Mucosa of descending colon (tissue), 3 donors: ENCODE measurements at places on chromosomes 5 and 9.

DNA sequence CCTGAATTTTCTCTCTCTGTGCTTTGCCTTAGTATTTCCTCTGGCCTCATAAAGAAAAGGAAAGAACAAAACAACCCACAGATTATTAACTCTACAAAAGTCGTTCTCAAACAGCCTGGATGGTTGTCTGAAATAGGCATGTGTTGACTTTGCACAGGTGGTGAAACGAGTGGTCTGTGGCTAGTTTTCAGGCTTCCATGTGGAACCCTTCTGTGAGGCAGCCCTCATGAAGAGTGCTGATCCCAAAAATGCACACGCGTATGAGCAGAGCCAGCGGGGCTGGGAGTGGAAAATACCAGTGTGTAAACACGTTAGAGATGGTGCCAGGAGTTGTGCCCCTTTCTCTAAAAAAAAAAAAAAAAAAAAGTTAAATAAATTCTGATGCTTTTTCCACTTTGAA lies 4.9 kb upstream of the PSAT1 start:
- no peak for DNase-seq

- no peak for DNase-seq
Measured at GRCh38 chr5:107889387-107889786, 218.7 kb upstream of the EFNA5 start.

GRCh38 chr5:112713206-112713605 lies 24.5 kb upstream of the APC start:
- DNase-seq, result no peak

DNA sequence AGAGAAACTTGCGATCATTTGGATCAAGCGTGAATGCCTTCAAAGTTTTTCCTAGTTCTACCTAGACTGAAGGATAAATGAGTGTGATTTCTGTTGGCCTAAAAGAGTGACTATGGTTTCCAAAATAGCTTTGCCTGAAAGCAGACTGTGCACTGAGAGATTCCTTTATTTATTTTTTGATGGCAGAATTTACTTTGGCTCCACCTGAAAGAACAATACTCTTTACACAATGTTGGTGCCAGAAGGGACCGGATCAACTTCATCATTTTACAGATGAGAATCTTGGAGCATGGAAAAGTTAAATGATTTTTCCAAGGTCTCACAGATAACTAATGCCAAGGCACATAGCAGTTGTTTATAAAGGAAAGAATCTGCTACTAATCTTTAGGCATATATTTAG lies 199.6 kb downstream of the KCTD16 start:
- DNase-seq, result no peak

DNA sequence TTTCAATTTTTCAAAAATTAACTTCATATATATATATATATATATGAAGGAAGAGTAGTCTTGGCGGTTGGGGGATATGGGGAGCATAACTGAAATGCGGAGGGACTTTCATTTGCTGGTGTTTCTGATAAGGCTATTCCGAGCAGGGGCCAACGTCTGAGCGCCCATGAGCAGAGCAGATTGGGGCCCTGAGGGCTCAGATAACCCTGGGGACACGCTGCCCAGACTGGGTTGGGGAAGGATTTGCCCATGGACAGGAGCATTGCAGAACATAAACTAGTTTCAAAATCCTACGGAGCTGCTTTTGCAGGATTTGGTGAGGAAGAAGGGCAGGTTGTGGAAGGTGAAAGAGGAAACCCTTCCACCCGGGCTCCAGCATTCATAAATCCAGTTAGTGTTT lies 240.2 kb downstream of the IRX1 start:
- DNase-seq, result no peak

GRCh38 chr9:68493958-68494577 lies 46.6 kb downstream of the TMEM252 start:
- DNase-seq, result no peak

DNA sequence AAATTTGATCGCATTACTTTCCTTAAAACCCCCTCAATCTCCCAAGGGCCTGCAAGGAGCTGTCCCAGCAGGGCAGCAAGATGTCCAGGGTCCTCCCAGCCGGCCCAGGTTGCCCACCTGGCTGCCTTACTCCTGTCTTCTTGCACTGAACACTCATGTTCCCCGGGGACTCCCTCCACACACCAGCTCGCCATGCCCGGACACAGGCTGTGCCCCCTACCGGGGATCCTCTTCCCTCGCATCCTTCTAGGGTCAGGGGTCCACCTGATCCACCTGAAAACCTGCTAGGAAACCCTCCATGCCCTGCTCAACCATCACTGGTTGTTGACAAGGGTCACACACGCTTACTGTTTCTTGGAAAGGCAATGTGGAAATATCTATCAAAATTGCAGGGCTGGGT lies 172.0 kb upstream of the MSX2 start:
- DNase-seq, result no peak

GRCh38 chr5:10124287-10124686 lies 125.4 kb downstream of the ATPSCKMT start:
- no peak for DNase-seq

GRCh38 chr5:151660616-151661495 lies 25.9 kb downstream of the SPARC start:
- DNase-seq, result no peak

GRCh38 chr9:89766991-89767390 lies 162.2 kb downstream of the GADD45G start:
- no peak for DNase-seq

GRCh38 chr5:110087829-110088228 lies 398.1 kb downstream of the MAN2A1 start:
- DNase-seq, result no peak

- DNase-seq, result no peak
Measured at GRCh38 chr9:137643921-137644320, 25.1 kb downstream of the EHMT1 start.

DNA sequence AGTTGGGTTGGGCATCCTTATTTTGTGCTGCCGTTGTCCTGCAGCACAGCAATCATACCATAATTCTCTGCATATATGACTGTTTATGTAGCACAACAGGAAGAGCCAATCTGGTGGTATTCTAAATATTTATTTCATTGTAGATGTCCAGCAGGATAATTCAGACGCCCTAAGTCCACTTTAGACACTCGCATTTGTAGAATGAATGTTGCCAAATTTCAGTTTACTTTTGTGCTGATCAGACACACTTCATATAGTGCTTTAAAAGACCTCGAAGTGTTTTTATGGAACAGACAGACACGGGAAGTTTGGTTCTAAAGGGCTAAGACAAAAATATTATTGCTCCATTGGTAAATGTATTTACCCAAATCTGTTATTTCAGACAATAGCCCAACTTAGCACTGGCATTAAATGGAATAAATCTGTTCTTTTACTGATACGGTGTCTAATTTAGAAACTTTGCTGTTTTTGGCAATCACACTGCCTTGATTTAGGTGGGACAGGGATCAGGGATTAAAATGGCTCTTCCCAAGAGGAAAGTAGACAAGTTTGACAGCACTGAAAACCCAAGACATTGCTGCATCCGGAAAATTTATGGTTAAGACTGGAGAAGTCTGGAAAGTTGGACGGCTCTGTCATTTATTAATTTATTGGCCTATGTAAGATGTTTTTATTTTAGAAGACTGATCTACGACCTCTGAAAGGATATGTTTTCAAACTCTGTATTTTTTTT lies 35.3 kb downstream of the PRDM6 start:
- DNase-seq, result no peak

- peak; percentile 95 for DNase-seq
Measured at GRCh38 chr5:69414885-69415583, at the start of gene MARVELD2. TSS of gene MARVELD2 (plus strand) at chr5:69415116. CDS start at chr5:69419386, 4,270 bp downstream.

- DNase-seq, result no peak
Measured at GRCh38 chr5:2201011-2201410, 318.3 kb upstream of the IRX4 start.

DNA sequence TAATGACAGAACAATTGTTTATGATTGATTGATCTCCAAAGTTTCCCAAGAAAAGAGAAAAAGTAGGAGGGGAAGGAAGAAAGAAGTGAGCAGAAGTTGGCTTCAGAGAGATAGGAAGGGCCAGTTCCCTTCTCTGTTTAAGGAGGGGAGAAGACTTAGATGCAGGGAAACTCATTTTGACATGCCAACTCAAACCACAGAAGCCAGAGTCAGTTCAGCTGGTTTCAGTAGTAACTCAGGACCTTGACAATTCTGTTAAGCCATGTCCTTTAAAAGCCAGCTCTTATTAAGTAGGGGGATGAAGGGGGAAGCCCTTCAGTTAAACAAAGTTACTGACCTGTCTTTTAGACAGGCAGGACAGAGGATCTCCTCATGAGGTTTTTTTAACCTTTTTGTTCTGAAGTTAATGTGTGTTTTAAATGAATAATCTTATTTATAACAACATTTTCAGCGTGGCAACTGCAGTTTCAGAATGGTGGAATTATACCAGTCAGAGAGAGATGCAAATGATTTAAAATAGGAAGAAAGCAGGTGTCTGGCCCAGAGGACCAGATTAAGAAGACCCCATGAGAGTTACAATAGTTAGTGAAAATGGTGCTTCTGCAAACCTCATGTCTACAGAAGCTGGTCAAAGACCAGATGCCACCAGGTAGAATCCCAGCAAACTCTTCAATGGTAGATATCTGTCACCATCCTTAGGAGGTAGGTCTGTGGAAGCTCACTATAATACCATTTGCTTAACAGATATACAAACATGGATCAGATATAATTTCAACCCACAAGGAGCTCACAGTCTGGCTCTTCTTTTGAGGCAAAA lies 29.3 kb upstream of the ABL1 start:
- no peak for DNase-seq

DNA sequence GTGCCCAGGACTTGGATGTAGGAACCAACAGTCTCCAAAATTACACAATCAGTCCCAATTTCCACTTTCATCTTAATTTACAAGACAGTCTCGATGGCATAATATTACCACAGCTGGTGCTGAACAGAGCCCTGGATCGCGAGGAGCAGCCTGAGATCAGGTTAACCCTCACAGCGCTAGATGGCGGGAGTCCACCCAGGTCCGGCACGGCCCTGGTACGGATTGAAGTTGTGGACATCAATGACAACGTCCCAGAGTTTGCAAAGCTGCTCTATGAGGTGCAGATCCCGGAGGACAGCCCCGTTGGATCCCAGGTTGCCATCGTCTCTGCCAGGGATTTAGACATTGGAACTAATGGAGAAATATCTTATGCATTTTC lies 837 bp downstream of the PCDHB2 start:
- no peak for DNase-seq

DNA sequence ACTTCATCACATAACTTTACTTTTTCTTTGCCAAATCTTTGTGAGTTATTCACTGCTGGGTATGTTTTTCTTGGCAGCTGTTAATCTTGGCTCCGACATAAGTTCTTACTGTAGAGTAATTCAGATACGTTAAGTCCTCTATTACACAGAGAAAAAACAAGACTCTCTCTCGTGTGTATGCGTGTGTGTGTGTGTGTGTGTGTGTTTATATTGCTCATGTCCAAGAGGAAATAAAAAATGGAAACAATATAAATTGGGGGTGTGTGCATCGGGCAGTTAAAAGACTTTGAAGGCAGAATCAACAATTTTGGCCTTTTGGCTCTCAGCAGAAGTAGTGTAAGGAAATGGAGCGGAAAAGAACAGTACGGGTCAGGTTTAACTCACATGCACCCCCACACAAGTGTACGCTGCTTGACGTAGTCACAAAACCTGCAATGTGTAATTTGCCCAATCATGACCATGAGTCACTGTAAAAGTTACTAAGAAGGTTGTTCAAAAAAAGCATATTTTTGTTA lies 67.2 kb upstream of the IFNE start:
- no peak for DNase-seq

- no peak for DNase-seq
Measured at GRCh38 chr5:72185496-72186329, 78.4 kb downstream of the MAP1B start.

- no peak for DNase-seq
Measured at GRCh38 chr5:130024006-130024405, 119.7 kb downstream of the CHSY3 start.

- no peak for DNase-seq
Measured at GRCh38 chr5:103433211-103433610, 129.4 kb downstream of the NUDT12 start.

GRCh38 chr9:115158661-115159481 lies 40.9 kb upstream of the TNC start:
- no peak for DNase-seq

DNA sequence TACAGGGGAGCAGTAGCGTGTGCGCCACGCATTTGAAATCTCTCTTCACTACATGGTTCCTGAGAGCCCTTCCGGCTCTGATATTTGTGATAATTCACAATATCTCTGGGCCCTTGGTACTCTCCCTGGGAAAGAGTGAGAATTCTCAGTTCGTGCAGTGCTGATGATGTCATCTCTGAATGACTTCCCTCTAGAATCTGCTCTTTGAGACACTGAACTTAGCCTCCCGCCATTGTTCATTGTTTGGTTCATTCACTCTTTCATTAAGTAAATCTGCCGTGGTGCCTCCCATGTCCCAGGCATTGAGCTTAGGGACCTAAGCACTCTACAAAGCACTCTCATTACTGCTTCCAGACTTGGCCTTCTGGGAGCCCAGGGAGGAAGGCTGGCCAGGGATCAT lies 94.0 kb downstream of the PPARGC1B start:
- no peak for DNase-seq

- no peak for DNase-seq
Measured at GRCh38 chr5:28766565-28767158, 1728.3 kb upstream of the CDH9 start.

GRCh38 chr5:347712-348284 lies 26.3 kb downstream of the AHRR start:
- DNase-seq, result no peak

GRCh38 chr9:515665-516064 lies 301.0 kb downstream of the DOCK8 start:
- no peak for DNase-seq
